ENCODE measurements at places on chromosomes 3 and 15.

DNA sequence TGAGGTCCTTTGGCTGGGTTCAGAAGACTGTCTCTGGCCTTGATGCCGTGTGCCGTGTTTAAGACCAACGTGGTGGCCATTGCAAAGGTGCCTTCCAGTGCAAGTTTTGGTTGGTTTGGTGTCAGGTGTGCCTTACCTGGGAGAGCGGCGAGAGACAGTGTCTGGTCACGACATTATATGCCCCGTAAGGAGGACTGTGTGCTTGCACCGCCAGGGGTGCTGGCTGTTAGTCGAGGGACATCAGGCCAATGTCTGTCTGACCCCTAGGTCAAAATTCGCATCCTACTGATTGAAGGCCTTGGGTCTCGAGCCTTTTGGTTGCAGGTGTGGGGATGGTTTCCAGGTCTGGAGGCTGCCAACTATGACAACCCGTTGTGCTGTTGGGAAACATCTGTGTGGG is 111.9 kb downstream of the SNRPN start:
- no peak for DNase-seq

- DNase-seq = peak; percentile 64
Observed at GRCh38 chr3:62888180-62888579, 13.0 kb upstream of the CADPS start.

DNA sequence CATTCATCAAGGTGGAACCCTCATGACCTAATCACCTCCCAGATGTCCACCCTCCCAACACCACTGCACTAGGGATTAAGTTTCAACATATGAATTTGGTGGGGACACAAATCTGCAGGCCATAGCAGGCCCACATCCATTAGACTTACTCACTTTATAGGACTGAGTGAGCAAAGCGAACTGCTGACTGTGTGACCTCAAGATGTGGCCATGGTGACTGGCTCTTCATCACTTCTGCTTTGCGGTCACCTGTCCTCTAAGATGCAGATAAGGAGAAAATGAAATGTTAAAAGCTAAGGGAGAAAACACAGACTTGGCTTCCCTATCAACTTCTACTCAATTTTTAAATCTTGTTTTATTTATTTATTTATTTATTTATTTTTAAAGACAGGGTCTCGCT is 14.5 kb upstream of the DCP1A start:
- no peak for DNase-seq

DNA sequence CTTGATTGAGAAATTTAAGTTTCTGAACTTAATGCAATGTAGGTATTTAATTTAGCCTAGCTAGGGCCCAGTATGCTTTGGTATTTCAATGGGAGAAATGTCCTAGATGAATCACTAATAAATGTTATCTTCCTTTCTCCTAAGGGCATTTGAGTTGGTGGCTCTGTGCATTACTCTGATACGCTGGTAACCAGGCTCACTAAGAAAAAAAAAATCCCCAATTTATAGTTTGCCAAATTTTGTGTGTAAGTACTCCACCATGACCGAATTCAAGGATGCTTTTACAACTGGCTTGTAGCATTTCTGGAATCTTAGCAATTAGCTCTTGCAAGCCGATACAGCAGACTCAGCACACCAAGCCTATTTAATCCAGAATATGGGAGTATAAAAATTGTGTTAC is 94.6 kb upstream of the LPP start:
- DNase-seq = no peak

- no peak for DNase-seq
Observed at GRCh38 chr15:69573815-69574475, 121.3 kb downstream of the RPLP1 start.

DNA sequence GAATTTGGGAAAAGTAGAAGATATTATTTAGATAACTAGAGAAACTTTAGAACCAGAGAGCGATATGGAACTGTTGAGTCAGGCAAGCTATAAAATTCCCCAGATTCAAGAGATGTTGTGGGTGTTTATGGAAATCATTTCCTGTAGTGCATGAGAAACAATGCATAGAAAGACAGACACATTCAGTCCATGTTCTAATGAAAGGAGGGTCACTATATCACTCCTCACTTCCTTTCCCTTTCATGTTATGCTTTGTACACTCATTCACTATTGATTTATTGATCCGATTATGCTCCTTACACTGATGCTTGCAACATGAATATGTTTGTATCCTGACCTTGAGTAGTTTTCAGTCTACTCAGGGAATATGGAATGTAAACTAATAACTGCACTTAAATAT is 1459.9 kb upstream of the ALCAM start:
- no peak for DNase-seq

DNA sequence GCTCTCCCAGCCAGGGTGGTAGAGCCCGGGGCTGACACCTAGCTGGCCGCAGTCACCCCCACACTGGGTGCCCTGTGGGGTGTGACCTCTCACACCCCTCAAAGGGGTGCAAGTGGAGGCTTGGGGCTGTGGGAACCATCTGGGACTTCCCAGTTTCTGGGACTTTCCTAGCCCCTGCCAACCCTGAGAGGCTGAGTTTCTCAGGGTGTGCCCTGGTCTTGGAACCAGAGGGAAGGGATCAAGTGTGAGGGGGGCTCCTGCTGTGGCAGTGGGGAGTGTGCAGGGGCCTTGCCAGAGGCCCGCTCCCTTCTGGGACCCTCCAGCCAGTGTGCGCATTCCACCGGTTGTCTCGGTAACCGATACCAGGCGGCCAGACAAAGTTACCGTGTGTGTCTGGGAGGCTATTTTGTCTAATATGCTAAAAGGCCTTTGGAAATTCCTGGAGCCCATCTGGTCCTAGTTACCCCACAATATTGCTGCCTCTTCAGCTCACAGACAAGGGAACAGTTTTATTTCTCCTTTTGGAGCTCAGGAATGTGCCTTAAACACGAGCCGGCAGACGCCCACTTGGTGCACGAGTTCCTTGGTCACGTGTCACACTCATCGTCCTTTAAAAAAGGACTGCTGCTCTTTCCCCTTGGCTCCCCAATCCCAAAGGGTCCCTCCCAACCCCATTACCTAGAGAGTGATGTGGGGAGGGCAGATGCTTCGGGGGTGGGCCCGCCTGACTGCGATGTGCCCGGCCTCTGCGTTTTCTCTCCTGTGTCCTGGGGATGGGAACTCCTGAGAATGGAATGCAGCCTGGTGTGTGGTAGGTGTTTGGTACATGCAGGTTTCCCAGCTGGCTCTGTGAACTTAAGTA is 33.2 kb downstream of the HDAC11 start:
- DNase-seq = no peak

DNA sequence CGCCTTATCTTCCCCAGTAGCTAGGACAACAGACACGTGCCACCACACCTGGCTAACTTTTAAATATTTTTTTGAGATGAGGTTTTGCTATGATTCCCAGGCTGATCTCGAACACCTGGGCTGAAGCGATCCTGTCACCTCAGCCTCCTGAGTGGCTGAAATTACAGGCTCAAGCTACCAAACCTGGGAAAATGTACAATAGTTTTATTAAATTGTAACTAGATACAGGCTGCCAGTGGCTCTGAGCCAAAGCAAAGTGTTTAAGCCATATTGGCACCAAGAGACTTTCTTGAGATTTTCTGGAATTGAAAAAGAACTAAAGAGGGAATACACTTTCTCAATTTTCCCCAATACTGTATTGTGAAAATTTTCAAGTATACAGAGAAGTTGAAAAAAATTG is 204.3 kb downstream of the SUCLG2 start:
- no peak for DNase-seq

- DNase-seq = no peak
Observed at GRCh38 chr15:36784098-36784670, 204.8 kb downstream of the CDIN1 start.

GRCh38 chr15:84638103-84638502 is 16.0 kb downstream of the WDR73 start:
- DNase-seq = peak; percentile 36

GRCh38 chr3:20288050-20288449 is 102.0 kb upstream of the SGO1 start:
- no peak for DNase-seq

DNA sequence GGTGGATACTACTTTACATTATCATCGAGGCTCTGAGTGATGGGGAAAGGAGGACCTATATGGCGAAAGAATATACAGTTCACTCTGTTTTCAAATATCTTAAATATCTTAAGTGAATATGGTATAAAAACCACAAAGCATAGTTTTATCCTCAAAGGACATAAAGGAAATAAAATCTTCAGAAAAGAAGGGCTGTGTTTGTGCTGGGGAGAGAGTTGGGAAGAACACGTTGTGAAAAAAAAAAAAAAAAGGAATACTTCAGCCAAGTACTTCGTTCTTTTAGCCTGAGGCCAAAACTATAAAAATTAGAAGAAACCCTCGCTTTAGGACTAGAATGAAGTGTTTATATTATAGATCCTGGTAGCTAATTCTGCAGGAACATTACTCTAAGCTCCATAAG is 10.2 kb upstream of the TMEM212 start:
- DNase-seq = no peak

DNA sequence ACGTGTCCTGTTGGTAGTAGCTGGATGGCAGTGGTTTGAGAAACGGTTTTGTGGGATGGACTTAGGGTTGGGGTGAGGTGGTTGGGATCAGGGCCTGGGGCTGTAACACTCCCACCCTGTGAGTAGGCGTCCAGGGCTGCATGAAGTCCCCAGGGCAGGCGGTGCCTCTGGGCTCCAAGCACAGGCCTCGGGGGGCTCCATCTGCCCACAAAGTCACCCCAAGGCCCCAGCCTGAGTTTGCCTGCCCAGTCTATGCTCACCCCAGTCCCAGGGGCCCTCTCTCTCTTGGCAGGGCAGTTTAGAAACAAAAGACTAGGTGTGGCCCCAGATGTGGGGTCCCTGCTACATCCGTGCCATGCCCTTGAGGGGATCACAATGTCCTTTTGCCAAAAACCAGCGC is 86.9 kb upstream of the PRR23E start:
- DNase-seq = no peak

DNA sequence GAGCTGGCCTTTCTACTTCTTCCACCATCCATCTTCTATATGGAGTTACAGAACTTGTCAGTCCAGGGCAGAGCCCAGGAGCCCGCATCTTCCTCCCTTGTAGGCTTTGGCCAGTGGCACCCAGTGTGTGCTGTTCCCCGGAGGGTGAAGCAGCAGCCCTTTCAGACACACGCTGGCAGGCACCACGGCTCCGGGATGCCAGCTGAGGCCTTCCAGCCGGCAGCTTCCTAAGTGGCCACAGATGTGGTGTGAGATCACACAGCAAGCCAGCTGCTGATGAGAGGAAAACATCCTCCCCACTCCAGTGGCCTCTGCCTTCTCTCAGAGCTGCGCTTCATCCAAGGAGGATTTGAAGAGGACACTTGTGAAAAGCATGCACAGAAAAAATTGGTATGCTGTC is 24.1 kb downstream of the CRABP1 start:
- DNase-seq = no peak

DNA sequence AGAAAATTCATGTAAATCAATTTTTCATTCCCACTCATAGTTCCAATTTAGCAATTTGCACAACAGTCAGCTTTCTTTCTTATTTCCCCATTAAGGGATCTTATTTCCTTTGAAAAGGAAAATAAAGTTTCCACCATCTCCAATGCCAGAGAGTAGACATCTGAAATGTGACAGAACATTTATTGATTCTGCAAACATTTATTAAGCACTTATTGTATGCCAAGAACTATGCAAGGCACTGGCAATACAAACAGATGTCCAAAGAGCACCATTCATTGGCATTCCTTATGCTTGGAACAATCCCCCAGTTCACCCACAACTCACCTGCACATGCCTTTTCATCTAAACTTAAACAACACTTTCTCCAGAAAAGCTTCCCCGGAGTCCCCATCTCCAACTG is 2.5 kb upstream of the TFDP2 start:
- DNase-seq = no peak

DNA sequence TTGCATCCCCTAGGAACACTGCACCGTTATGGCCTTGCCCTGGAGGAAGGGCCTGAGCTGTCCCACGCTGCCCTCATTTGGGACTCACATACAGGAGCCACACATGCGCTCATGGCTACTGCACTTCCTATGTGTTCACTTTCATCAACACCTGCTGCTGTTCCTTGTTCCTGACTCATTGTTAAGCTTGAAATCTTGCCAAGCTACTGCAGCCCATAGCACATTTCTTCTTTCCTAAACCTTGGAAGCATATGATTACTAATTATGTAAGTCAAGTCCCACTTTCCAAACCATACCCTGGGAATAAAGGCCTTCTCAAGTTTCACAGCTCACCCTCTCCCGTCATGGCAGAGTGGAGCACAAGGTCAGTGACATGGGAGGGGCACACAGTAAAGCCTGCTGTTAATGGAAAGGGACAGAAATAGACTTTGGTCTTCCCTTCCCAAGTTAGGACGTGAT is 307.9 kb downstream of the CLSTN2 start:
- DNase-seq = no peak

DNA sequence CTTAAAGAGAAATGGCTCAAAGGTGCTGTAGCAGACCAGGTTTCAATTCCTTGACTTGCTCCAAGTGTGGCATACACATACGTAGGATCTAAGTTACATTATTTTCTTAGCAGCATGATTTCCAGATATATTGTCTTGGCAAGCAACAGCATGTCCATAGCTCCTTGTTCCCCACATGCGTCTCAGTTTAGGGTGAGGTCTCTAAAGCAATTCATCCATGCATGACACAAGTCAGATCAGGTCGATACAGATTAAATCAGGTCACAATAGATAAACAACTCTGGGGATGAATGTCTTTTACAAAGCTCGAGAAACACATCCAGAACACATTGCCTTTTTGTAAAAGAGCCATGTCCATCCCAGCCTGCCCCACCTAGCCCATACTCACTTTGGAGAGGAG is 108.9 kb upstream of the ABHD17C start:
- no peak for DNase-seq

DNA sequence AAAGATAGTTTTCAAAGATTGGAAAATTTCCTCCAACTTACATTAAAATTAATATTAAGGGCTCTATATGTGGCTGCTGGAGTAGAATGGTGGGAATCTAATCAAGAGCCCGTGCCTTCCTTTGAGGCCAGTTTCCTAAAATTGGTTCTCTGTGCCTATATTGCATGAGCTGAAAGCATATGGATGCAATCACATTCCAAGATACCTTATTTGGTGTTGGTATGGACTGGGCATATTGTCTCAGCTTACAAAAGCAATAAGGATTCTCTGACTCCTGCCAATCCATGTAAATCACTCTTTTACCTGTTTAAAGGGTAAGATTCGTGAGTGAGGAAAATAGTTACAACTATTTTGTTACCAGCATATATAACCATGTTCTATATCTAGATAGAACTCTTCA is 111.6 kb downstream of the GREM1 start:
- no peak for DNase-seq

DNA sequence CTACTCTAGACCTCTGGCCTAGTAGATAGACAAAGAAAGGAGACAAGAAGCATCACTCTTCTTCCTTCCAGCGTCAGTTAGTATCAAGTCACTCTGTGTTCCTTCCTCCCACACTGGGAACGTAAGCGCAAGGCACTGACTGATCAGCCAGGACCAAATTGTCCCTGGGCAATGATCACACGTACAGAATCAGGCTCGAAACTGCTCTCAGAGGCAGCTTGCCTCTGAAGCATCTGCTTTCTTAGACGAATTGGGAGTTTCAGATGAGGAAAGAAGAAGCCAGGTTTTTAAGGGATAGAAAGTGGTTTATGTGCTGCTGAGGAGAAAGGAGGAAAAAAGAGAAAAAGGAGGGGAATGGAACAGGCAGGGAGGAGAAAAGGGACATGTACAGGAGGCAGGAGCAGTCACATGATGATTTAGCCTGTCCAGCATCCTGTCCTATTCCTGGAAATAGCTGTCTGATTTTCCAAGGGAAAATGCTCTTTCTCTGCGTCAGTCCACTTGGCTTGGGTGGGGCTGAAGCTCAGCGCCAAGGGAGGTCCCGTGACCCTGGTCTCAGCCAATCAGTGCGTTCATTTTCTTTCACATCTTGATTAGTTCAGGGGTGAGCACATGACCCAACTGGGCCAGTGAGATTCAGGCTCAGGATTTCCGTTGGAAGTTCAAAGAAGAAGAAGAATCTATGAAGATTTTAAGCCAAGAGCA is 102.0 kb upstream of the PRICKLE2 start:
- DNase-seq = no peak

- no peak for DNase-seq
Observed at GRCh38 chr15:40938536-40938870, 9.4 kb downstream of the DLL4 start.

Data from NCI-H82 (cell line).